Activated CD4-positive, alpha-beta T cell treated with anti-CD3 and anti-CD28 coated beads, Interleukin-2, amount 50 U/mL, for 1 hour (primary cell): ENCODE measurements at places on chromosomes 6 and 20.

- DNase-seq, result no peak
Observed at GRCh38 chr20:17558154-17558940, 11.5 kb upstream of the DSTN start.

DNA sequence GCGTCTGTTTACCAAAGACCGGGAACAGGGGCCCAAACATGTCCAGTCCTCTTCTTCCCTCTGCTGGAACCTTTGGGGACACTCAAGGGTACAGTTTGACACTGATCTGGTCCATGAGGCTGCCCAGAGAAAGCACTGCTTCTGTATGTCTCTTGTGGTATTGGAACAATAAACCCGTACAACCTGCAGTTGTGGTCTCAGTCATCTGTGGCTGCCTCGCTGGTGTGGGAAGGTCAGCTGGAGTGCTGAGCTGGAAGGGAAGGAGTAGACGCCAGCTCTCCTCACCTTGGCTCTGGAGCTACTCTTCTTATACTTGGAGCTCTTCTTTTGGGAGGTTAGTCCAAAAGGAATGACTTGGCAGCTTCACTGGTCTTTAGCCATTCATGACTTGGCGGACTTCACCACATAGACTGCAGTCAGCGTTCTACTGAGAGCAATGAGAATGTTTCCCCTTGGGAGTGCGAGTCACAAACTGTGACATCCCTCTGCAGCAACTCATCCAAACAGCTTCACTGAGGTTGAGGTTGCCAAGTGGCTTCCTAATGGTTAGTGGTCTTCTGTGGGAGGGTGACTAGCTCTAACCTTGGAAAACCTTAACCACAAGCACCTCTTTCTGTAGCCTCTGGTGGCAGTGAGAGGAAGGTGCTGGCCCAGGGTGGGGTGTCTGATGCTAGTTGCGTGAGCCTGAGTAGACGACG, 81.2 kb downstream of the ASXL1 start:
- DNase-seq, result no peak

DNA sequence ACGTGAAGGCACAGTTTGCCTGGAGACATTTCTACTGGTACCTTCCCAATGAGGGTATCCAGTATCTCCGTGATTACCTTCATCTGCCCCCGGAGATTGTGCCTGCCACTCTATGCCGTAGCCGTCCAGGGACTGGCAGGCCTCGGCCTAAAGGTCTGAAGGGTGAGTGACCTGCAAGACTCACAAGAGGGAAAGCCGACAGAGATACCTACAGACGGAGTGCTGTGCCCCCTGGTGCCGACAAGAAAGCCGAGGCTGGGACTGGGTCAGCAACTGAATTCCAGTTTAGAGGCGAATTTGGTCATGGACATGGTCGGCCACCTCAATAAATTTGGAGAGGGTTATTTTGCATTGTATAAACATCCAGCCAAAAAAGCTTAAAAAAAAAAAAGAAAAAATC, 420.3 kb upstream of the FLRT3 start:
- DNase-seq, result no peak

- DNase-seq, result no peak
Observed at GRCh38 chr6:69791065-69791471, 5.7 kb downstream of the LMBRD1 start.

DNA sequence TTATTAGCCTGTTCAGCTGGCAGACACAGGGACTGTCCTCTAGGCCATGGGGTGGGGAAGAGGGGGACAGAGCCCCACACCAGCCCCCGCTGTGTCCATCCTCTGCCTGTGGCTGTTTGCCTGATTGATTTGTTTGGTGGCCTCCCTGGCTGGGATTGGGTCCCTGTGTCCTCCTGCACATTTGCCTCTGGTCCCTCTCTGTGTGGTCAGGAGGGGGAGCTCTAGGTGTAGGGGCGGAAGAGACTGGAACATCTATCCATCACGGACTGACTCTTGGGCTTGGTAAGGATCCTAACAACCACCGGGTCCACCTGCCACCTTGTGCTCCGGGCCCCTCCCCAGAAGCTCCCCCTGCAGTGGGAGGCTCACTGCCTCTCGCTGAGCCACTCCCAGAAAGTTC, 38.4 kb upstream of the CCDC167 start:
- no peak for DNase-seq

DNA sequence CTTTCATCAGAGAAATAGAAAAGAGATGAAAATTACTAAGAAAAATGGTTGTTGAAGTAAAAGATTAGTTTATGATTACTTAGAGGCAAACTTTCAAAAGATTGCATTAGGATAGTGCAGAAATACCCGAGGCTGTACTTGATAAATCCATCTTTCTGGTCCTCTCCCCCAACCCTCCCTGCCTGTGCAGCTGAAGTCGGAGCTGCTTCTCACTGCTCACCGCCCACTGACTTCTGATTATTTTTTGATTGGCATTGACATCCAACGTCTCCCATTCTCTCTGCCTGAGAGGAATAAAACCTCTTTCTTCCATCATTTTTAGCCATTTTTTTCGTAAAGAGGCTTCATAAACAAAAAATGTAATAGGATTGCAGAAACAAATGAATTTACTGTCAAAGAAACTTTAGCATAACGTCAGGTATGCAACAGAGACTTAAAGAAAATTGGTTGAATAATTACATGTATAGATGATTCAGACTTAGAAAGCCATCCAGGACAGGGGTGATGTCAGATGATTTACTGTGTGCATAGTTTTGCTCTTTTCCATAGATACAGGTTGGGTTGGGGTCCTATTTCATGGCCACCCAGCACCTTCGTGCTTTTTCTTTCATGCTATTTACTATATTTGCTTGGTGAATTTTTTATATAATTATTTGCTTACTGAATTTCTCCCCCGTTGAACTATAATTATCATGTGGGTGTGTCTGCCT, 53.6 kb upstream of the EDN3 start:
- no peak for DNase-seq

GRCh38 chr20:21710863-21711431, 5.5 kb downstream of the PAX1 start:
- DNase-seq, result no peak

- DNase-seq, result no peak
Observed at GRCh38 chr6:816510-817084, 123.7 kb upstream of the EXOC2 start.

DNA sequence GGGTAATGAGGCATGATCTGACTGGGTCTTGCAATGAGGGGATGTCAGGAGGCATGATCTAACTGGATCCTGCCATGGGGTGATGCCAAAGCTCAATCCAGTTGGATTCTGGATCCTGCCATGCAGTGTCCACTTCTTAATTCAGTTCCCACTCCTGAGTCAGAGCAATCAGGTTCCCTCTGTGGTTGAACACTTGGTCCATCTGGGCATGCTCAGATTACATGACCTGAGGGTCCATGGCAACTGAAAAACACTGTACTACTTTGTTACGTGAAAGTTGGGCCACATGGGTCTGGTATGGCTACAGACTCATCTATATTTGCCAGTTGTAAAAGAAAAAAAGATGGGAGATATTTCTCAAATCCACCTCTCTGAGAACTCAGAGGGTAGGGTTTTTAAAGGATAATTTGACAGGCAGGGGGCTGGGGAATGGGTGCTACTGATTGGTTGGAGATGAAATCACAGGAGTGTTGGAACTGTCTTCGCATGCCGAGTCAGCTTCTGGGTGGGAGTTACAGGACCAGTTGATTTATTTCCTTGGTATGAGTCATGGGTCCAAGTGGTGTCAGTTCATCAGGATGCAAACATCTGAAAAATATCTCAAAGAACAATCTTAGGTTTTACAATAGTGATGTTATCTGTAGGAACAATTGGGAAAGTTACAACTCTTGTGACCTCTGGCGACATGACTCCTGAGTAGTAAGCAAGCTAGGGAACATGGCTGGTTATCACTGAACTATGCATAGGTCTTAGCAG, 21.6 kb downstream of the C6orf163 start:
- DNase-seq, result no peak

DNA sequence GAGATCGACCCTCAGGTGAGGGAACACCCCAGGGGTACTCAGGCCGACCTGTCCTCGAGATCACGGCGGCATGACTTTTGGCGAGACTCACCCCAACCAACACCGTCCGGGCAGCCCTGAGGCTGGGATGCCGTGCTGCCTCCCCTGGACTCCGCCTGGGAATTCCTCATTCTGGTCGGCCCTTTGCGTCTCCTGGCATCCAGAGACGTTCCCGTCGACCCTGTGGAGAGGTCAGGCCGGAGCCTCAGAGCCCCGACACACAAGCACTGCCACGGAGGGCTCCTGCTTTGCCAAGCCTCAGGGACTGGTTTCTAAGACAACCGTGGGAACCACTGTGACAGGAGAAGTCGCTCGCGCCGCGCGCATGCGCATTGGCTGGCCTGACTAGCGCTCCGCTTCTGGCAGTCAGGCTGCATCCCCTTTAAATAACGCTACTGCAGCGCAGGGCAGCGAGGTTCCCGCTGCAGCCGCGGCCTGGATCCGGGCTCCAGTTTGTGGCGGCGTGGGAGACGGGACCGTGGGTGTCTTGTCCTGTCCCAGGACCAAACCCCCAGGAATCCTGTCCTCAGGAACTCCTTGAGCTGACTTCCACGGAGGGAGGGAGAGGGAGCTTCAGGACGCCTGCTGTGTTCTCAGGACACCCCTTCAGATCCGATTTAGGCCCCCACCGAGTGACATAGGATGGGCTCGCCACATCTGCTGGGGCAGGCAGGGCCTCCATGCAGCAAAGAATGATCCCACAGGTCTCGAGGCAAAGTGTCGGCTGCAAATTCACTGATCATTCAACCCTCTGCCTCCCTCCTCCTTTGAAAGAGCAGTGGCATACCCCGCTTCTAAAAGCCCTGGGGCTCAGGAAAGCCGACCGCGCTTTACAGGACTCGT, 163.2 kb upstream of the ZNF337 start:
- DNase-seq, result peak; percentile 73

DNA sequence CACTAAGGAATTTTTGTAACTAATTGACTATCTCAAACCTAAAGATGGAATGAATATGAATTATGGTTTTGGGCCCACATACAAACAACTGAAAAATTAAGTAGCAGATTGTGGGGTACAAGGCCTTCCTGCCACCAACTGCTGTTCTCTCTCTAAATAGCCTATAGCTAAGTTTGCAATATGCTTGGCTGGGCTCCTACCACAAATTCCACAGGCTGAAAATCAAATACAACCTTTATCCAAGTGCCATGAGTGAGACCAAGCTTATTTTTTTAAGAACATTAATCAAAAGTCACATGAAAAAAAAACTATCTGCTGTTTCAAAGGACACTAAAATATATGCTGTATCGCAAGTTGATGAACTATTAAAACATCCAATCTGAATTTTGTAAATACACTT, 52.1 kb downstream of the TENT5A start:
- no peak for DNase-seq

DNA sequence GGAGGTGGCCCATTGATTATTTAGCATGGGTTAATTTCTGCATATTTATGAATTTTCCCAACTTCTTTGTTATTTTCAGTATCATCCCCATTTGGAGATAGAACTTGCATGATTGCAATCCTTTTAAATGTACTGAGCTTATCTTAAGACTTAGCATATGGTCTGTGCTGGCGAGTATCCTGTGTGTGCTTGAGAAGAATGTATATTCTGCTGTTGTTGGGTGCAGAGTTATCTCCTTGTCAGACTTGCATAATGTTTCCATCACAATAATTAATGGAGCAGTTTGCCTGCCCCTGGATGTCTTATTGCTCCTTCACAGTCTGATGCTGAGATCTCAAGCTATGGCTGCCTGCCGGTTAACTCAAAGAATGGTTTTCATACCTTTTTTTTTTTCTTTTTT, 112.6 kb downstream of the CDYL start:
- no peak for DNase-seq

DNA sequence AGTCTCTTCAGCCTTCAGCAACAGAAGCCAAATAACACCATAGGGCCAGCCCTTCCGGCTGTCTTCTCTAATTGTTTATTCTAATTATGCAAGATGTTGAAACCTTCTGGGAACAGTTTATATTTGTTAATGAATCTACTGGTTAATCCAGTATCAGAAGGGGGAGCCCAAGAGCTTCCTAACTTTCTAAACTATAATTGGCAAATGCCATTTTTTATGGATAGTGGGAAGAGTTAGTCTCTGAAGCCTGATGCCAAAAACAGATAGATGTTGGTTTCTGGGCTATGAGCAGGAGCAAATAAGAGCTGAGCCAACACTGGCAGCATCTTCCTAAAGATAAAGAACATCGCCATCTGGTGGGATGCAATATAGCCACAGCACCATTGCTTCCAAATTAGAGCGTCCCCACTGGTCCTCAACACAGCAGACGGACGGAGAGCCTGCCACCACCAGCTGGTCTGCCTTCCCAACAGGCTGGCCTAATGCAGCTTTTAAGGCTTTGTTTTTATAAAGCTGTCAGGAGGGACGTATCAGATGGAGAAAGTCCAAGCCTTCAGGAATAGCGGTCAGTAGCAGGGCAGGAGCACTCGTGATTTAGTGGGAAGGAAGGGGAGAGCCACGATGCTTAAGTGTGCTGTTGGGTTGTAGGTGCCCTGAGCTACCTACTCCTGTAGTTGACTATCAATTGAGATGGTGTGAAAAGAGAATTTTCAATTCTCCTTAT, 118.8 kb downstream of the RALGAPA2 start:
- no peak for DNase-seq

GRCh38 chr20:54067606-54068174, 2.7 kb downstream of the BCAS1 start:
- DNase-seq, result no peak

DNA sequence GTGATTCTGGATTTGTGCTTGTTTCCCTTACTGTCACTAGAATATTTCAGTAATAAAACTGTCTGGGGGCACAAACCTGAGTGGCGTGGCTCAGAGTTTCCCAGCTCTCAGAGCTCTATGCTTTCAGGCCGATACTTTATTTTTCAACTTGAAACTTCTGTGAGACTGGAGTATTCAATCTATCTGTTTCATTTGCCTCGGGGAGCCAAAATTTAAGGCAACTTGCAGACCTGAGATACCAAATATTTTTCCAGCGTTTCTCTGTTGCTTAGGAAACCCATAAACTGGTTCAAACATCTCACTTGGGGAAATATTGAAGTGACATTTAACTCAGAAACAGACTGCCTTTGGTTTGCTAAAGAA, 74.7 kb downstream of the SOBP start:
- DNase-seq, result no peak
